ENCODE measurements at places on chromosomes 16 and 17.
A peak's percentile ranks its signal among the peaks of the same experiment; 100 is the strongest.

GRCh38 chr17:67125417-67125816 is 81.1 kb downstream of the CACNG1 start:
- H3K36me3 ChIP-seq, result peaks cover 4% of the 10 kb centered on the region
- no peak overlapping the region for H3K4me3 ChIP-seq
- H3K27me3 ChIP-seq, result no peaks in the 10 kb centered on the region
- DNase-seq, result no peak
- no peak overlapping the region for H3K27ac ChIP-seq

DNA sequence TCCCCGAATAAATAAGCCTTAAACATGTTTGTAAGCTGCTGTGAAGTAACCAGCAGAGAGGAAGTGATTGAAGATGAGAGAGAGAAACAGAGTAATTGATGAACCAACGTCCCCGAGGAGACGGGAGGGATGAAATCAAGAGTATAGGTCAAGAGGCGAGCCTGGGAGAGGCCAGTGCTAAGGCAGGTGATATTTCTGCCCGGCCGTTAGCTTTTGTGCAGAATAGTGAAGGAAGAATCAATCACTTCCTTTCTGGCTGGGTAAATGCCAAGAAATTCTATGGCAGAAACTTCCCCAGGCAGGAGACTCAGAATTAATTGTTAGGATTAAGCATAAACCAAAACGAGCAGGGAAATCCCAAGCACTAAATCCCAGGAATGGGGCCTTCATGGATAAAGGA is 273.8 kb downstream of the CDH13 start:
- no peak overlapping the region for H3K4me3 ChIP-seq
- H3K4me1 ChIP-seq, result no peaks in the 10 kb centered on the region
- no peak for DNase-seq
- H3K27me3 ChIP-seq, result no peaks in the 10 kb centered on the region
- no peaks in the 10 kb centered on the region for H3K36me3 ChIP-seq

DNA sequence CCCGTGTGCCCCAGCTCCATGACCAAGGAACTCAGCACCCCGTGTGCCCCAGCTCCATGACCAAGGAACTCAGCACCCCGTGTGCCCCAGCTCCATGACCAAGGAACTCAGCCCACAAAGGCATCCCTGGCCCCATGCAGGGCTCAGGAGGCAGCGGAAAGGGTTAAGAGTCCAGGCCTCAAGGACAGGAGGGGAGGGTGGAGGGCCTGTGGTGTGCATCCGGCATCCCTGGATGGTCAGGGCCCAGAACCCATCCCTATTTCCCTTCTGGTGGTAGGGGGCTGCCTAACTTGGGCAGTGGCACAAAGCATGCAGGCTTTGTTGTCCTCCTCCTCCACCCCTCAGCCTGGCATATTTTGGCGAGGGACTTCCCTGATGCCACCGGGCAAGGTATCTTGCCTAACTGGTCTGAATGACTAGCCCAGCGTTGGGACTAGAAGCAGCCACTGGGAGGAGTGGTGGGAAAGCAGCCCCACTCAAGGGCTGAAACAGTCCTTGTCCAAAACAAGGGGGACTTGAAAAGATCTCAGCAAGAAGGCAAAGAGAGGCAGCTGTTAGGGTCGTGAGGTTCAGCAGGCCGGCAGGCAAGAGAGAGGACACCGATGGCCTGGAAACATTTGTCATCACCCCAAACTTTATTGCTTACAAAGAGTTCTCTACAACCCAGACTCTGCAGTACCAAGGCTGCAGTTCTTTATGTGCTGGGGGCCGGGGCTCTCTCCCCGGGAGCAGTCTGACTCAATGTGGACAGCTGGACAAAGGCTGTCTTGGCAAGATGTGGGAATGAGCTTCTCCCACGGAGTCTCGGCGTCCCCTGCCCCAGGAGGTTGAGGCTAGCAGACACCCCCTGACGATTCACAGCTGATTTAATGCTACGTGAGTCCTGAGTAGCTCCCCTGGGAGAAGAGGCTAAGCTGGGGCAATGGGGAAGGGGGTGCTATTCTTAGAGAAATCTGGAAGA is 902 bp upstream of the SPATA32 start:
- peaks cover 37% of the 10 kb centered on the region for H3K36me3 ChIP-seq
- no peak for DNase-seq
- H3K4me1 ChIP-seq, result peaks cover 19% of the 10 kb centered on the region

DNA sequence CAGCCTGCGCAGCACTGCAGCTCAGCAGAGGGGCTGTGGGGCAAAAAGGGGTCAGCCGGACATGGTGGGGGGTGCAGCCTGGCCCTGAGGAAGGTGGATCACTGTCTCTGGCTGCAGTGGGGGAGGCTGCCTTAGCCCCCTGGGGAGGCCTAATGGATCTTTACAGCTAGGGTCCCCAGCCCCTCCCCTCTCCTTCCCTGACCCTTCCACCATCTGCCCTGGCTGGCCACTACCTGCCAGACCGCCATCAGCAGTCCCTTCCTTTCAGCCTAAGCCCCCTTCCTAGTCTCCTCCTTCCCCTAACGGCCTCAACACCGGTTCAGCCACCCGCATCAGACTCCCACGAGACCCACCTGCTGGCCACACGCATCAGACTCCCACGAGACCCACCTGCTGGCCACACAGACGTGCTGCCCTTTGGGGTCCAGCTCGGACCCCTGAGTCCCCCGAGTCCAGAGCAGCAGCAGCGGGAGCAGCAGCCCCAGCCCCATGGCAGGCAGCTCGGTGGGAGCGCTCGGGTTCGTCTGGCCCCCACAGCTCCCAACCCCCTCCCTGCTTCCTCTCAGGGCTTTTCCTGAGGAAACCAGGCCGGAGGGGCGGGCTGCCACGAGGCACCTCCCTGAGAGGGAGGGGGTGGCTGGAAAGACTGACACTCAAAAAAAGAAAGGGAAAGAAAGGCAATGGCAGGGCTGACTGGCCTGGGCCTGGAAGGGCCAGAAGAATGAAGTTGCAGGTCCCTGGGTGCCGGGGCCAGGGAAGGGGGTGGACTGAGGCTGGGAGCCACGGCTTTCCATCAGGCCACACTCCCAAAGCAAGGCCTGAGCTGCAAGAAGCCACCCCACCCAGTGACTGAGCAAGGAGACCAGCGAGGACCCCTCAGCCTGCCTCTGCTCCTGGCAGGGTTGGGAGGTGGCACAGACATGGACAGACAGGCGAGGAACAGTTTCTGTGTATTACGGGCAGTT is at the start of gene SCARF1:
Gene SCARF1, minus strand, starts transcription at position 526 of the 965 bp plus-strand sequence. Its CDS starts 35 bp downstream, at position 491.
- H3K4me3 ChIP-seq, result peak within 1 kb of the TSS; percentile 75
- peak within 1 kb of the TSS; percentile 46 for H3K27ac ChIP-seq
- no peaks in the 10 kb centered on the region for H3K27me3 ChIP-seq
- no peak for DNase-seq
- H3K36me3 ChIP-seq, result no peaks in the 10 kb centered on the region

DNA sequence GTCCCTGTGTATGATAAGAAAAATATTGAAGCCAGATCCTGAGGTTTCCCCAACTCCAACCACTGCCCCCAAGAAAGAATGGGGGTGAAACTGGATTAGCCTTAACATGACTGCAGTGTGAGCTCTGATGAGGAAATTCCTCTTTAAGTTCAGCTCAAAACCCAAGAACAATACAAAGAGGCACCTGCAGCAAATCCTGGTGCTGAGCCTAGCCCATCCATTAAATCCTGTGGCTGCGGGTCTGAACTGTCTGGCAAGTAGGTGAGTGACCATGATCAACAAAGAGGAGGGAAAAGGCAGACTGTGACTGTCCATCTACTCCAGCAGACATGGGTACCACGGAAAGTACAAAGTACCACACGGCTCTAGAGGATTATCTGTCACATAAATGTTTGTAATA is 64.2 kb downstream of the CREBBP start:
- DNase-seq, result no peak
- H3K4me3 ChIP-seq, result peak overlapping the region; percentile 40
- no peak overlapping the region for H3K27ac ChIP-seq
- H3K27me3 ChIP-seq, result no peaks in the 10 kb centered on the region

- no peak overlapping the region for H3K4me3 ChIP-seq
- H3K27me3 ChIP-seq, result no peaks in the 10 kb centered on the region
- peaks cover 8% of the 10 kb centered on the region for H3K36me3 ChIP-seq
- DNase-seq, result no peak
- peak overlapping the region; percentile 39 for H3K27ac ChIP-seq
These were observed 42.0 kb downstream of the ADCY7 start for GRCh38 chr16:50308237-50308965.

DNA sequence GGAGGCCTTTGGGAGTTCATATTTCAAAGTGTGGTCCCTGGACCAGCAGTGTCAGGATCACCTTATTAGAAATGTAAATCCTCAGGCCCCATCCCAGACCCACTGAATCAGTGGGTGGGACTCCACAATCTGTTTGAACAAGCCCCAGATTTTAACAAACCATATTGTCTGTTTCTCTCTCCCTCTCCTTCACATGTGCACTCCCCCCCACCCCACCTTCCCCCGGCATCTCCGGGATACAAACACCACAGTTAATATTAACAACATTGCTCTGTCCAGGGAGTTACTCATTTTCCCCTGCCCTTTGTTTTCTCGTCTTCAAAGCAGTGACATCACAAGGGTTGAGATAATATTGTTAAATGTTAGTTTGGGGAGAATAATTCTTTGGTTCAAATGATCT is 127.3 kb downstream of the KATNIP start:
- H3K27ac ChIP-seq, result no peak overlapping the region
- H3K27me3 ChIP-seq, result no peaks in the 10 kb centered on the region
- H3K4me1 ChIP-seq, result no peaks in the 10 kb centered on the region

DNA sequence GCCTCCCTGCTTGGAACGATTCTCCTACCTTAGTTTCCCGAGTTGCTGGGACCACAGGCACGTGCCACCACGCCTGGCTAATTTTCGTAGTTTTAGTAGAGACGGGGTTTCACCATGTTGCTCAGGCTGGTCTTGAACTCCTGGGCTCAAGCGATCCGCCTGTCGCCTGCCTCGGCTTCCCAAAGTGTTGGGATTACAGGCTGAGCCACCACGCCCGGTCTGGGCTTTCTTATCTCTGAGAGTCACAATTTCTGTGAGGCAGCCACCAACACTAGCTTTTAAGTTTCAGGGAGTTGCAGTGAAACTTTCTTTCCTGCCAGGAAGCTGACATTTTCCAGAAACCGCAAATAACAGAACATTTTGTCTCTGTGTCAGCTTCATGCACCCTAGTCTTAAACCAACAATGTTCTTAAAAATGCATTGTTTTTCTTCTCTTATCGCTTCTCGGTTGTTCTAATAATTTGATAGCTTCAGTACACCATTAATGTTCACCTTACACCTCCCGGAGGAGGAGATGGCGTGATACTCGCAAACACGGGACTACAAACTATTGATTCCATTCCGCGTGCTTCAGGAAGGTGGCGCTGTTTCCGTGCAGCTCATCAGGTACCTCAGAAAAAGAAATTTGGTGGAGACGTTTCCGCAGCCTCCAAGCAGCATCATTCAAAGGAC is 7.4 kb upstream of the DHRS7B start:
- no peak overlapping the region for H3K27ac ChIP-seq
- DNase-seq, result peak; percentile 75
- no peak overlapping the region for H3K4me3 ChIP-seq
- no peaks in the 10 kb centered on the region for H3K36me3 ChIP-seq
- peaks cover 11% of the 10 kb centered on the region for H3K4me1 ChIP-seq

DNA sequence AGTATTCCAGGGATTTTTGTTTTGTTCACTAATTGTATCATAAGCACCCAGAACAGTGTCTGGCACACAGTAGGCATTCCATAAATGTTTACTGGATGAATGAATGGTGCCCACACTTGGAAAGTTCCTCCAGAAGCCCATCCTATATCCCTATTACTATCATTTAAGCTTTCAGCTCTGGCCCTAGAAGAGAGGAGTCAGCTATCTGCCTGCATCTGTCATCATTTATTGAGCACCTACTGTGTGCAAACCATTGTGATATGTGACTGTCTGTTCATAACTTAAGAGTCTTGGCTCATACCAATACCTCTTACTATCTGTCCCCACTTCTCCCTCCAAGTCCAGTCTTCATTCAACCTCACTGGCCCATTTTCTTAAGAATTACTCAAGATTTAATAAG is 20.1 kb upstream of the SP6 start:
- H3K4me1 ChIP-seq, result peaks cover 1% of the 10 kb centered on the region
- no peak overlapping the region for H3K27ac ChIP-seq
- no peaks in the 10 kb centered on the region for H3K36me3 ChIP-seq
- H3K27me3 ChIP-seq, result peaks cover 62% of the 10 kb centered on the region
- no peak for DNase-seq
- H3K4me3 ChIP-seq, result no peak overlapping the region

- H3K27ac ChIP-seq, result no peak overlapping the region
- H3K4me1 ChIP-seq, result no peaks in the 10 kb centered on the region
- H3K36me3 ChIP-seq, result no peaks in the 10 kb centered on the region
- H3K27me3 ChIP-seq, result peaks cover 15% of the 10 kb centered on the region
- DNase-seq, result no peak
These were observed 27.1 kb upstream of the ANKFN1 start for GRCh38 chr17:56125830-56126819.

GRCh38 chr17:17063546-17064122 is 21.4 kb downstream of the MPRIP start:
- H3K36me3 ChIP-seq, result peaks cover 8% of the 10 kb centered on the region
- DNase-seq, result no peak
- H3K27me3 ChIP-seq, result no peaks in the 10 kb centered on the region
- peak overlapping the region; percentile 84 for H3K27ac ChIP-seq

GRCh38 chr17:34644941-34645550 is 65.7 kb downstream of the TMEM132E start:
- H3K27me3 ChIP-seq, result peaks cover 41% of the 10 kb centered on the region
- no peaks in the 10 kb centered on the region for H3K36me3 ChIP-seq
- no peak overlapping the region for H3K4me3 ChIP-seq
- peaks cover 7% of the 10 kb centered on the region for H3K4me1 ChIP-seq

- H3K4me3 ChIP-seq, result peak overlapping the region; percentile 88
- DNase-seq, result peak; percentile 75
- no peaks in the 10 kb centered on the region for H3K36me3 ChIP-seq
- H3K4me1 ChIP-seq, result peaks cover 39% of the 10 kb centered on the region
These were observed 496 bp downstream of the EZH1 start for GRCh38 chr17:42744283-42744805.

DNA sequence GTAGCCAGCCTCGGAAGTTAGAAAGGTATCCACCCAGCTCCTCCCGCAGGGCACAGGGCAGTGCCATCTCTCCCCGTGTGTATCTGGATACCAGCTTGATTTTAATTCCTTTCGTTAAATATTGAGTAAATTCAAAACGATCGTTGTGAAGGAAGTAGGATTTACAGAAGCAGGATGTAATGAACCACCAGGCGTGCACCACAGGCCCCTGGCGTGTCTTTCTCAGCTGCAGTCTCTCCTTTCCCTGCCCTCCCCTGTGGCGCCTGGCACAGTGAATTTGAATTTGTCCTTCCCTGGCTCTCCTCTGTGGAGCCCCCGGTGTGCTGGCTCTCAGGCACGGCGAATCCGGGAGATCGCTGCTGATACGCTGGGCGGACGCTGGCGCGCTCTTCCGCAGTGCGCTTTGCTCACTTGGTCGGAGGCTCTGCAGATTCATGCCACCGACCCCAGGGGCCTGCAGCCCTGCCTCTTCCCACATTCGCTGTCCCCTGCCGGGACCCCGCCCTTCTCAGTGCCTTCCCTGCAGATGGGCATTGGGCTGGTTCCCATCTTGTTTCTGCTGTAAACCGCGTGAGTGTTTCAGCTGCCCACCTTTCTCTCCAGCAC is 164.6 kb downstream of the RPTOR start:
- H3K4me3 ChIP-seq, result peak overlapping the region; percentile 19
- H3K36me3 ChIP-seq, result peaks cover 27% of the 10 kb centered on the region
- DNase-seq, result no peak
- peaks cover 31% of the 10 kb centered on the region for H3K4me1 ChIP-seq
- H3K27me3 ChIP-seq, result no peaks in the 10 kb centered on the region

GRCh38 chr17:13337864-13338371 is 263.8 kb downstream of the HS3ST3A1 start:
- H3K27me3 ChIP-seq, result peaks cover 30% of the 10 kb centered on the region
- H3K4me1 ChIP-seq, result peaks cover 3% of the 10 kb centered on the region
- no peak for DNase-seq
- H3K27ac ChIP-seq, result no peak overlapping the region
